ENCODE measurements at places on chromosomes 3 and 15.

DNA sequence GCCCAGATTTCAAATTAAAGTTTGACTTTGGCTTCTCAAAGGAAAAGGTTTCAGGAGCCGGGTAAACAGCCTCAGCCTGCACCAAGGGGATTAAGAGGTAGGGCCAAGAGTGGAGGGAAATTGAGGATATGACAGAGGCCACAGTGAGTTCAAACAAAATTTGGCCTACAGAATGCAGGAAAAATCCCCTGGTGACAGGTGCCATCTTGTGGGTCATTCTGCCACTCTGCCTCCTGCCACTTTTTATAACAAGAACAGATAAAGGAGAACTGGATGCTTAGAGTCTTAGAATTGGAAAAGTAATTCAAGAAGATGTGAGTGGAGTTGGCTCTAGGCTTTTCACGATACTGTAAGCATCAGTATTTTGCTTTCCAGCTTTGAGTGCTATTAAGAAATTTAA, 253.2 kb downstream of the NR2F2 start:
- no peak for DNase-seq

- DNase-seq = no peak
These were observed 4.8 kb upstream of the RHOV start for GRCh38 chr15:40878785-40879184.

DNA sequence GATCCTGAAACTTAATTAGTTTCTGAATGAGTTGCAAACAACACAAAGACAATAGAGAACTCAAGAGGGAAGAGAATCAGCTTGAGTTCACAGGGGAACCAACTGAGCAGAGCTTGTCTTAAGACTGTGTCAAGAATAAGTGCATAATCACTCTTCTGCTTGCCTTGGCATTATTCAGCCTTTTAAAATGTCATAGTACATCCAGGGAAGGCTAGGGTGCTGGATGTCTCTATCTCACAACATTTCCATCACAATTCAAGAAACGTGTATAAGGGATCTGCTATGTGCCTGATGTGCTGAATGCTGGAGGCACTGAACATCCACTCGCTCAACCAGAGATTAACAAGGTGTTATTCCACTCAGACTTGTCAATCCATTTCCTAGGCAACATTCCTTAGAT, 122.6 kb downstream of the CPNE4 start:
- no peak for DNase-seq

- DNase-seq = no peak
These were observed 63.1 kb downstream of the TNIK start for GRCh38 chr3:171397089-171397488.

GRCh38 chr15:74240002-74240568, 4.0 kb downstream of the CCDC33 start:
- no peak for DNase-seq

Data from activated CD4-positive, alpha-beta T cell treated with anti-CD3 and anti-CD28 coated beads for 24 hours (primary cell).